ENCODE measurements at places on chromosomes 2 and 18.

DNA sequence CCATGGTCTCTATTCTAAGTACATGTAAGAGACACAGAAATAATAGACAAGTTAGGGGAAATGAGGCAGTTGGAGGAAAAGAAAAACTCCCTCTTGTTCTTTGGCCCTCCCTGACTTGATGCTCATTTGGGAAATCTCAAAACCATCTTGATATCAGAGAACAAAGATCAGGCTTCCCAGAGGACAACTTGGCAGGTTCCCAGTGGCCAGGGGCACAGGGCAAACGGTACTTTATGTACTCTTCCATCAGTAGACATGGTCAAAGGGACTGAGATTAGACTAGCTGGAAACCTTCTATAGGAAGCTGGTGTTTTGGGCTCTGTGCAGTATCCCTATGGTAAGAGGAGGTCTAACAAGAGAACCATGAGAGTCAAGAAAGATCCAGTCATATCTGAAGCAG lies 56.6 kb downstream of the NCKAP5 start:
- DNase-seq, result no peak

DNA sequence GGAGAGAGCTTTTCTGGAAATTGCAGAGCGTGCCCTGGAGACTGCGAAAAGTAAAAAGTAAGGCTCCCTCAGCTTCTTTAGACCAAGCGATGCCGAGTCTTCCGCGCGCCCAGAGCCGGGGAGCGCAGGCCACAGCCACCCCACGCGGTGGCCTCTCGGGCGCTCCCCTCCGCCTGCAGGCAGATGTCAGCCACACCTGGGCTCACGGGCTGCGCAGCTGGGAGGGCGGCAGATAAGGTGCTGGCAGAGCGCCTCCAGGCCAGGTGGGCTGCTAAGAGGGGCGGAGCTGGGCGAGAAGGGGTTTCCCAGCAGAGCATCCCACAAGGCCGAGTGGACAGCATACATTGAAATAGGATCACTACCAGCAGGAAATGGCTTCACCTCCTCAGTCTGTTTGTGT lies 81.7 kb downstream of the ARHGEF4 start:
- no peak for DNase-seq

DNA sequence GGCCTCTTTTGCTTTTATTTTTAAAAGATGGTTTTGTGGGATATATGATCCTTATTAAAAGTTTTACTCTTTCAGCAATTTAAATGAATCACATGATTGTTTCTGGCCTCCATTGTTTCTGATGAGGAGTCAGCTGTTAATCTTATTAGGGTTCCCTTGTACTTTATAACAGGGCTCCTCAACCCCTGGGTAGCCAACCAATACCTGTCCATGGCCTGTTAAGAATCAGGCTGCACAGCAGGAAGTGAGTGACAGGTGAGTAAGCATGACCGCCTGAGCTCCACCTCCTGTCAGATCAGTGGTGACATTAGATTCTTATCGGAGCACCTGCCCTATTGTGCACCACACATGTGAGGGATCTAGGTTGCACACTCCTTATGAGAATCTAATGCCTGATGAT lies 45.1 kb upstream of the FAM98A start:
- no peak for DNase-seq

DNA sequence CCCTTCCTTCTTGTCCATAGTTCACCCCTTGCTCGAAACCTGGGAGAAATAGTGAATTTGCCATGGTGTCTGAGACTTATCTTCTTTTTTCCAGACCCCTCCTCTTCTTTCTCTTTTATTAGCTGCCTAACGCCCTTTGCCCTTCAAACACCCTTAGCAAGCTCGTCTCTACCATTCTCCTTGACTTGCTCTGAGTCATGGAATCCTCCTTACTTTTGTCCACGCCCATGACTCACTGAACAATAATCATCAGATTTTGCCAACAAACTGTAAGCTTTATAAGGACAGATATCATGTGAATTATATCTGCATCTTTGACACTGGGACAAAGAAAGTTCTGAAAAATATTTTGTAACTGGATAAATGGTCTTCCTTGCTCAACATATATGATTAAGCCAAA lies 67.1 kb upstream of the CNTNAP5 start:
- DNase-seq, result no peak

GRCh38 chr2:35688309-35688708 lies 667.3 kb upstream of the CRIM1 start:
- no peak for DNase-seq

- DNase-seq, result no peak
These were observed 103.1 kb downstream of the GPD2 start for GRCh38 chr2:156539086-156539860.

DNA sequence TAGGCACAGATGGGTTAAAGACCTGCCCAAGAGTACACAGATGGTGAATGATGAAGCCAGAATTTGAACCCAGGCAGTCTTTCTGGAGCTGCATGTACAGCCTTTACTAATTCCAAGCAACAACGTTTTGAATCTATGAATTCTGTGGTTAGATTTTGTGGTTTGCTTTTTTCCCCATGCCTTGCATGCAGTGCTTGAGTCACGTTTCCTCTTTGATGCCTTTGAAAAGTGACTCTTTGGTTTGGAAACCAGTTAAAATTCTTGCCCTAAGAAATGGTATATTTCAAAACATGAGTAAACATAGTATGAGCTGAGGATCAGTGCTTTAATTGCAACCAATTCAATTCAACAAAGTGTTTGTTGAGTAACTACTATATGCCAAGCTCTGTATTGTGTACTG lies 48.2 kb upstream of the PPM1B start:
- DNase-seq, result no peak

GRCh38 chr2:45401431-45401922 lies 209.6 kb downstream of the SRBD1 start:
- no peak for DNase-seq

- DNase-seq, result no peak
These were observed 244.0 kb downstream of the DYSF start for GRCh38 chr2:71697106-71698004.

GRCh38 chr2:231680992-231681852 lies 27.1 kb upstream of the PTMA start:
- peak; percentile 86 for DNase-seq

DNA sequence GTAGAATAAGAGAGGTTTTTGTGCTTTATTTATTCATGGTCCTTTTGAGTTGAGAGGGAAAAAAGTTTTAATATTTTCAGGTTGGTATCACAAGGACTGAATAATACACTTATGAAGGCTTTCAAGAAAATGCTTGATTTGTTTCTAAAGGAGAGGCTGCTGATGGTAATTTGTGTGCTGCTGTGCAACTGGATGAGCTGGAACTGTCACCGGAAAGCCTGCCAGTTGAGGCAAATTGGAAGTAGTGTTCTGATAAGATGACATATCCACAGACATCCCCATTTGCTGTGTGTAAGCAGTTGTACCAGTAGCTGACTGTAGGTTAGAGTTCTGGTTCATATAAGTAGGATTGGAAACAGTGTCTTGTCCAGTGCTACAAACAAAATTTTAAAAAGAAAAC lies 21.6 kb upstream of the CACNB4 start:
- no peak for DNase-seq

- DNase-seq, result no peak
These were observed 53.3 kb downstream of the FTCDNL1 start for GRCh38 chr2:199797431-199798403.

- DNase-seq, result no peak
These were observed 33.8 kb downstream of the RNF144A start for GRCh38 chr2:6951046-6951445.

DNA sequence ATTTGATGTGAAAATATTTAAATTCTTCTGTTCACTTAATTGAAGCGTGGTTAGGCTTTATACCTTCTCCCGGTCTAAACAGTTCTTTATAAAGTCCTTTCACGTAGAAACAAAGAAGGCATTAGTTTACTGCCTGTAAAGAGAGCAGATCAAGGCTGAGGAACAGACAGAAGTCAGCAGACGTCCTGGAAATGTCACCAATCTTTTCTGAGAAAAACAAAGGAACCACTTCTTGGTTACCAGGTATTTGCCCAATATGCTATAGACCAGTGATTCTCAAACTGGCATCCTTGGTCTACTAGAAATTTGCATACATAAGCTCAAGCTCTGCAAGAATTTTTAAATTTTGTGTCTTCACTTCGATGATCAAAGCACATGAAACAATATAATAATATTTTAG lies 89.2 kb upstream of the STK17B start:
- no peak for DNase-seq

DNA sequence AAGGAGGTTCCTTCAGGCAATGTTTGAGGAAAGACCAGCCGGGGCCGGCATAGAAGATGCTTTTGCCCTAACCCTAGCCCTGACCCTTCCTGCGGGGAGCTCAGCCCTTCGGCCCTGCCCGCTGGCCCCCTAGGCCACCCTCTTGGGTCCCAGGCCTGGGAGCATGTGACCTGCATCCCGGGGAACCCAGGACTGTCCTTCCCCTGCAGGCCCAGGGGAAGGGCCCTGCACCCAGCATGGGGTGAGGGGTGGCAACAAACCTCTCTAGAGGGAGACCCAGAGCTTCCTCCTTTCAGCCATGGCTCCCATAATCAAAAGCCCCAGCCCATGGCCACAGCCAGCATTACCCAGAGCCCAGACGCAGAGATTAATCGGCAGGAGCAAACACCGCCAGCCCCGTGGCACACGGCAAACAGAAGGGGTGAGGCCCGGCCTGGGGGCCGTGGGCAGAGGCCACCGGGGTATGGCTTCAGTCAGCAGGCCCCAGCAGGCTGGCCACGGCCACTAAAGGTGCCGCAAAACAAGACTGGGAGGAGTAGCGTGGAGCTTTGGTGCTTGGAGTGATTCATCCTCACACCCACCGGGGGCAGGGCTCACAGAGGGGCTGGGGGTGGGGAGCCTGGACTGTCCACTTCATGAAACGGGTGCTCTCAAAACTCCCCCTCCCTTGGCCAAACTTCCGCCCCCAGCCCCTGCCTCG lies 61.6 kb upstream of the HPCAL1 start:
- no peak for DNase-seq

DNA sequence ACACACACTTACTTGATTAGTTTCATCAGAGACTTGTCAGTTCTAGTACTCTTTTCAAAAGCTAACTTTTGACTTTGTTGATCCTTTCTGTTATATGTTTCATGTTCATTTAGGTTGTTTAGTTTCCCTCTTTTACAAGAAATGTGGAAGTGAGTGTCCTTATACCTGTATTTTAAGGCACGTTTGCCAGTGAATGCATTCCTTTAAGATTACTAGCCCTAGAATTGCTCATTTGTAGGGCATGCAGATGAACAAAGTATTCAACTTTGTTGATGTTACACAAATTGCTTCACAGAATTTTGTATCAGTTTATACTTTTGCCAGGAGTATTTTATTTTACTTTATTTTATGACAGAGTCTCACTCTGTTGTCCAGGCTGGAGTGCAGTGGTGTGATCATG lies 6.3 kb downstream of the IL1RL2 start:
- DNase-seq, result no peak

- DNase-seq, result no peak
These were observed 15.4 kb upstream of the XDH start for GRCh38 chr2:31429759-31430438.

- DNase-seq, result no peak
These were observed 309.5 kb upstream of the CCDC68 start for GRCh38 chr18:55268628-55269275.

DNA sequence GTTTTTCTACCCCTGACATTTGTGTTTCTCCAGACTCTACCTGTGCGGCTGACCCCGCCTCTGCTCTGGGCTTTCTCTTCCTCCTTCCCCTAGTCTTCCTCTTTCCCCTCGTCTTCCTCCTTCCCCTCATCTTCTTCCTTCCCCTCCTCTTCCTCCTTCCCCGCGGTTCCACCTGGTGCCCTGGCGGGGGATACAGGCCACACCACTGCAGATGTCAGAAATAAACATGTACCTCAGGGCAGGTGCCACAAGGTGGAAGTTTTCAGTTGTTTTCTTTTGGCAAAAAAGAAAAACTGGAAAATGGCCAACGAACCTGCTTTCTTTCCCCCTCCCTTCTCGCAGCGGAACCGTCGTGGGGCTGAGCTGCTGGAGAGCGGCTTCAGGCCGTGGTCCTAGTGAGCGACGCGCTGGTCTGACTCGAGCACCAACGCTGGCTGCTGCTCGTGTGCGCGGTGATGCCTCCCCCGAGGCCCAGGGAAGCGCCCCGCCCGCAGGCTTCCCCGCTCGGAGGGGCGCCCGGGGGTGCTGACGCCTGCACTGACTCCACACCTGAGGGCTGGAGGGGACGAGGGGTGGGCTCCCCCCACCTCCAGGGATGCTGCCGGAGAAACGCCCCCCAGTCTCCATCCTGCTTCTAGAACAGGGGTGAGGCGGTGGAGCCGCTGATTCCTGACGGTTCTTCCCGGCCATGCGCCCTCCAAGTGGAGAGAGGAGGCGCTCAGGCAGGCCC lies 83.7 kb upstream of the ZNF516 start:
- DNase-seq, result no peak

DNA sequence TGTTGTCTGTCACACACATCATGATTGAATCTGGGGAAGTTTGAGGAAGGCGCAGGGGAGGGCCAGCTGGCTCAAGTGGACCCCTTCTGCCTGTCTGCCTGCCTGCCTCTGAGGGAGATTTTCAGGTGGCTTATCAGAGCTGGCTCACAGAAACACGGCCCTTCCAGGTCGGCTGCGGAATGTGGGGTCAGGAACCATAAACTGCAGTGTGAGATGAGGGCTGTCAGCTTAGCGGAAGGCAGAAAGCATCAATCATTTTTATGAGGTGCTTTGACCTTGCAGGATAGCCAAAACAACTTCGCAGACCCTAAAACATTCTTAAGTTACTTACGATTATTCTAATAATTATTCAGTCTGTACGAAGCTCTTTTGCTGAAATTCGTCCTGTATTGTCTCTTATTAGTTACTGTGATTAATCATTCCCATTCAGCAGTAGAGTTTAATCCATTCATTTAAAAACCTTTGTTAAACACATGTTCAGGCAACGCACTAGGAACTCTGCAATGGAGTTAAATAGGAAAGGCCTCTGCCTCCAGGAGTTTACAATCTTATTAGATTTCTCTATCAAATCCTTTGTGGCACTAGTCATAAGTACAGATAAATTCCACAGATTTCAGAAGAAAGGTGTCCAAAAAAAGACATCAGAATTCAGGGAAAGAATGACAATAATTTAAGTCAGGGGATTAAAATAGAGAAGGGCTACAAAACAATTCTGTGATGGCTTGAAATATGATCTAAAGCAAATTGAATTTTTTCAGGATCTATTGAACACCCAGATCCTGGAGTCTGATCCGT lies 371.6 kb downstream of the HRH4 start:
- no peak for DNase-seq

DNA sequence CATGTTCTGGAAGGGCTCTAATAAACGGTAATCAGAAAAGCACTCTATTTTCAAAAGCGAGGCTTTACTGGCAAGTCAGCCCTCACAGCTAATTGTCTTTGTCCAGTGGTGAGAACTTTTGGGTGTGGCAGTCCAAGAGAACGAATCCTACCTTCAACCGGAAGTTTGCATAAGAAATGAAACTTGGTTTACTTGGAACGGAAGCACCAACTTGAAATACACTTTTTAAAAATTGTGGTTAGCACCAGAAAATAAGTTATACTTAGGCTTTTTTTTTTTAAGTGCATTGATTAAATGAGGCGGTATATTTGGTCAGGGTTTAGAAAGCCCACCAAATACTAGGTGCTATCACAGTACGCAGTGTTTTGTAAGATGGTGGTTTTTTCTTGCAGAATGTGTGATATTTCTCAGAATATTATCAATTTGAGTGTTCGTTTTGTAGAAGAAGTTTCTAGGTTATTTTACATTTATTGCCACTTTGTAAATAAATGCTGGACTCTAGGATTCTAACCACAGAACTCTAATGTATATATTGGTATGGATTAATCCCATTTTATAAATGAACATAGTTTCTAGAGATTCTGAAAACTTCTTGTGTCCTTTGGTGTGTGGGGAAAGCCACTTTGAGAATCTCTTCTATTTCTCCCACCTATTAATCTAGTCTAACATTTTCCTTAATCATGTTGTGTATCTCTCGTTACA lies 1.2 kb downstream of the MYL12A start:
- DNase-seq, result no peak
